ENCODE measurements at places on chromosomes 2 and 18.

- no peak for DNase-seq
These were observed 28.1 kb downstream of the CCDC68 start for GRCh38 chr18:54931152-54931551.

DNA sequence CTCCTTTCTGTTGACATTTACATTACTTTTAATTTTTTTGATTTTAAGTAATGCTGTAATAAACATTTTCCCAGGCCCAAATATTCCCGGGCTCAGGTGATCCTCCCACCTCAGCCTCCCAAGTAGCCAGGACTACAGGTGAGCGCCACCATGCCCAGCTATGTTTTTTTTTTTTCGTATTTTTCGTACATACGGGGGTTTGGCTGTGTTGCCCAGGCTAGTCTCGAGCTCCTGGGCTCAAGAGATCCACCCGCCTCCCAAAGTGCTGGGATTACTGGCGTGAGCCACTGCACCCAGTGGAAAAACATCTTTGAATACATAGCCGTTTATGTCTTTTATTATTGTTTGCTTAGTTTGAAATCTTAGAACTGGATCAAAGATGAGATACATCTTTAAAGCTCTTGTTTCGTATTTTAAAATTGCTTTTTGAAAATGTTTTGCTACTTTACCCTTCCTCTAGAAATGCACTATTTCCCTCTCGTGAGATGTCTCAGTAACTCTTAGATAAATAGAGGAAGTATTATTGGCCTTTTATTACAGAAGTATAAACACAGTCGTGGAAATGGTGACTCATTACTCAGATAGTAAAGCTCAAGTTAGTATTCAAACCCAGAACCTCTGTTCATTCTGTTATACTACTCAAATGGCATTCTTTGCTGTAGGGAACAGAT lies 2.4 kb downstream of the SMCHD1 start:
- DNase-seq: no peak

GRCh38 chr18:8793445-8794155 lies 88.2 kb downstream of the MTCL1 start:
- no peak for DNase-seq

DNA sequence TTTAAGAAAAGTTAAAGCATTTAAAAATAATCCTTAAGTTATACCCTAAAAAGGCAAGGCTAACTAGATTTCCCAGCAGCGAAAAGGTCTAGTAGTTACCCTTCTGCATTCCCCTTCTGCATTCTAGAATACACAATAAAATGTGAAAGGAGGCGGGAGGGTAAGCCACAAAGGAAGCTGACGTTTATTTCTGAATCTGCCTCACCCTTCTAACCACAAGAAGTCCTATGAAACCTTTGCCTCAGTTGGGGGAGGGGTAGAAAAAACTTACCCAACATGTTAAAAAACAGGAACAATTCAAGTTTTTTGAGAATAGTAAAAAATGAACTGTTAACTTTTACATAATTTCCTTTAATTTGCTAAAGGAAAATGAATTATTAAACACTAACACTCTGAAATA lies 11.3 kb downstream of the STK17B start:
- no peak for DNase-seq

GRCh38 chr2:104944495-104944894 lies 90.6 kb downstream of the POU3F3 start:
- DNase-seq: no peak

DNA sequence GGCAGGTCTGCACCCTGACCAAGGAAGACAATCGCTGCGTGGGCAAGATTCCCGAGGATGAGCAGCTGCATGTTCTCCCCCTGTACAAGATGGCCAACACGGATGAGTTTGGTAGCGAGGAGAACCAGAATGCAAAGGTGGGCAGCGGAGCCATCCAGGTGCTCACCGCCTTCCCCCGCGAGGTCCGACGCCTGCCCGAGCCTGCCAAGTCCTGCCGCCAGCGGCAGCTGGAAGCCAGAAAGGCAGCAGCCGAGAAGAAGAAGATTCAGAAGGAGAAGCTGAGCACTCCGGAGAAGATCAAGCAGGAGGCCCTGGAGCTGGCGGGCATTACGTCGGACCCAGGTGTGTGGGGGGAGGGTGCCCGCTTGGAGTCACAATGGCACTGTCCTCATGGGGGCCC lies 48.4 kb downstream of the BOLA3 start:
- no peak for DNase-seq

DNA sequence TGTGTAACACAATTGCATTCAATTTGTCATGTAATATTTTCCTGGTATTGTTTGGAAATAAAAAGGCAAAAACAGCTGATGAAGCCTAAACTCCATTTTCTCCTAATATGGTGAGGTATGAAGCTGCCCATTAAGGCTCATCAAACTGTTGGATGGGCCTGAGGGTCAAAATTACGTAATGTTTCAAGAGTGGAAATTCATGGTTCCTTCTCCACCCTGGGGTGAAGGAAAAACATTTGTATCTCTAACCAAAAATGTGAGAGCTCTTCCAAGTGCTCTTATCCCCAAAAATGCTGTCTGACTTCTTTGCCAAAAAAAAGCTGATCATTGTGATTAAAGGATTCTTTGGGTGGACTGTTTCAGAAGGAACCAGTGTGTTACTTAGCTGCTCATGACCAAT lies 91.8 kb downstream of the ARHGAP28 start:
- no peak for DNase-seq

DNA sequence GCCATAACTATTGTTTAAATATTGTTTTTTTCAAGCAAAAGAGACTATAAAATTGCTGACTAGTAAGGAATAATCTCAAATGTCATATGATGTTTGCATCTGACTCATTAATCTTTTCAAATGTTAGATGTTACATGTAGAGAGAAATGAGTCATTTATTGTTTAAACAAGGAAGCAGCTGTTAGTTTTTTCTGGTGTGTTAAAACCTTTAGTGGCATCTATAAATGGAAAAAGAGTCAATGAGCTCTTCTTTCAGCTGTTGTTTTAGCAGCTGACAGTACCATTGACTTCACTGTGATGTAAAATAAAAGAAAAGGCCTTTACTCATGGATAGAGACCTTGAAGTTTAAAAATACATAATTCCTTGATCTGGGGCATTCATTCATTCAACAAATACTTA lies 1.8 kb upstream of the KLHL41 start:
- no peak for DNase-seq

- DNase-seq: no peak
These were observed 46.4 kb downstream of the AAK1 start for GRCh38 chr2:69597105-69597504.

DNA sequence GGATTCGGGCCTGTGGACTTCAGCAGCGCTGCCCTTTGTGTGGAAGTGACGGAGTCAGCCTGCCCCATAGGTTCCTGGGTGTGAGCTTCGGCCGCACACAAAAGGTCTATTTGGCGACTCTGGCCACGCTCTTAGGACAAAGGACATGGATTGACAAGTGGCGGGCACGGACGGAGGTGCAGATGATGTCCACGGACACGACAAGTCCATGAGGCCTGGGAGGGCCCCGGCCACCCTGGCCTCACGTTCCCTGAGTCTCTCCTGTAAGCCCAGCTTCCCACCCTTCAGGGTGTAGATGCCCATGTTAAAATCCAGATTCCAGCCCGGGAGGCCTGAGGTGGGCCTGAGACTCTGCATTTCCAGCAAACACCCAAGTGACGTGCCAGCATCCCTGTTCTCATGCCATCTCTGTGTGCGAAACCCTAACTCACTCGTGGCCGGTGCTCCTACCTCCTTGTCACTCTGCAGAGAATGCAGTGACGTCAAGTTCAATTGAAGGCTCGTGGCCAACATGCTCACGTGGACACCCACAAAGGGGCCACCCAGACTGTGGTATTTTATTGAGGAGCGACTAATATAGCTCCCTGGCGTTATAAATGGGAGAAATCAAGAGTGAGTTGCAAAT lies 111.7 kb downstream of the RTP5 start:
- no peak for DNase-seq

- no peak for DNase-seq
These were observed 63.8 kb upstream of the RPL31 start for GRCh38 chr2:100938031-100939026.

DNA sequence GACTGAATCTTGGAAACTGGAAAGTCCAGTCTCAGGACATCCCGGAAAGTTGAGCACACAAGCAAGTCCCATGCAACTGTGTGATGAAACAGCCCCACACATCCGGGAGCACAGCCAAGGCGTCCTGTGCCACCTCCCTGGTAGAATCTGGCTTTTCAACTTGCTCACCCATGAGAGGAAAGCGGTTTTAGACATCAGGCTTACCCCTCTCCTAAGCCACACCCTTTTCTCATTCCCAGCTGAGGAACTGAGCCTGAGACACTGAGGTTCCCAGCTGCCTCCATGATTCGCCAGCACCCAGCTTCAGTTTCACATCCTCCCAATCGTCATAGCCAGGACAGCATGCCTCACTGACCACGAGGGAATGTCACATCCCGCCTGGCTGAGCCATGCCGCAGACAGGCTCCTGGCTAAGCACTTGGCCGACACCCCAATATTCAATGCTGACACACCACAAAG lies 60.3 kb downstream of the STEAP3 start:
- DNase-seq: peak; percentile 46

DNA sequence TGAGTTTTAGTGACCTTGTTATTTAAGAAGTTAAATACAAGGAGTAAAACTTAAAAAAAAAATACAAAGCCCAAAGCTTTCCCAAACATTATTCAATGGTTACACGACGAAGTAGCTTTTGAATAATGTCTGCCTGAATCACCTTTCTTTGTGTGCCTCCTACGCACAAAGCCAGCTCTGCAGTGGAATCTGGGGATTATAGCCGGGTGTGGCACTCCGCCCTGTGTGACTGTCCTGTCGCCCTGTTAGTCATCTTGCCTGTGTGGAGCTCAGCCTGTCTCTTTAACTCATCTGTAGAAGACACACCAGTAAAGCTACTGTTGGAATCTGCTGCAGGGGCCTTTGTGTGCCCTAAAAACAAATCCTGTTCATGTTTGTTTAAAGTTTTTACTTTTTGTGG lies 79.4 kb upstream of the TCF7L1 start:
- DNase-seq: no peak

- DNase-seq: no peak
These were observed 84.2 kb upstream of the OTOS start for GRCh38 chr2:240224676-240225075.

Data from heart right ventricle (tissue), 16 donors.